ENCODE measurements at places on chromosomes 7 and 10. TPM values are rescaled to one million over a fixed set of nuclear protein-coding genes. Genes with fewer than 3 reads are reported as not detected.

- DNase-seq: no peak
These were observed 21.1 kb downstream of the AIFM2 start for GRCh38 chr10:70111496-70111895.

DNA sequence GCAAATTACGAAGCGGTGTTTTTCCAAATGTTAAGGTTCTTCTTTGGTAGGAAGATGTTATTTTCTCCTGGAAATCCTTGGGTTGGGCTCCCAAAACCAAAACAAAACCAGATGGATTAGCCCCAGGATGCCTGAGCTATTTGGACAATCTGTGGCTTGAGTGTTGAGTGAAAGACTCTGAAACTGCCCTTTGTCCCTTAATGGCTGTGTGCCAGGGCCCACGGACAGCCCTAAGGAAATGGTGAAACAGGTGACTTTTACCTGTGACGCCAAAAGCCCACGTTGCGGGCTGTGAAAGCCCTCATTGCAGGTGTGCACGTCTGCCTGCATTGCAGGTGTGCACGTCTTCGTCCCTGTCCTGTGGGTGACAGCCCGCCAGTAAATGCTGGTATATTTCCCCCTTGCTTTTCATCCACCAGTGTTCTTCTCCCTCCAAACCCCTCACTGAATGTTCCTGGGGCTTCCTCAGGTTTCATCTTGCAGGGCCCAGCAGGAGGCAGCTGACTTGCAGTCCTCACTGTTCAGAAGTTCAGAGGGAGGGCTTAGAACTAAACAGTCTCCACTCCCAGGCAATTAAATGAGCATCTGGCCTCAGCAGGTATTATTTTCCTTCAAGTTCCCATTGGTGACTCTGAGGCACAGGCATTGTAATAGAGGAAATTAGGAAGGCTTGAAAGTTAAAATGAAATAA lies 10.7 kb downstream of the PFKP start:
- DNase-seq: no peak

- DNase-seq: no peak
These were observed 430.2 kb downstream of the PTPRN2 start for GRCh38 chr7:158157460-158157859.

- DNase-seq: no peak
These were observed 183.4 kb downstream of the MACC1 start for GRCh38 chr7:20033621-20034400.

GRCh38 chr10:78973901-78974616 lies 94.7 kb upstream of the ZMIZ1 start:
- DNase-seq: peak; percentile 66

- peak; percentile 48 for DNase-seq
These were observed at the start of gene AIFM2 for GRCh38 chr10:70132098-70133029. AIFM2 (minus strand) TSS chr10:70132825; CDS start chr10:70124084, 8,741 bp downstream.

GRCh38 chr7:89966067-89966664 lies 188.1 kb upstream of the STEAP1 start:
- no peak for DNase-seq

- no peak for DNase-seq
These were observed 400.1 kb downstream of the TNS3 start for GRCh38 chr7:47181746-47182361.

GSTK1 gene
- total RNA-seq: 98.8 TPM

GPR85 gene
- 1.8 TPM for total RNA-seq

PPP1R3C gene
- total RNA-seq: 9.9 TPM

Measured in mesothelial cell of epicardium (in vitro differentiated cells).